ENCODE measurements at places on chromosomes 7 and 10.

- no peak for DNase-seq
These were observed 13.9 kb downstream of the LMTK2 start for GRCh38 chr7:98120559-98120958.

- DNase-seq = no peak
These were observed 24.2 kb downstream of the CCM2 start for GRCh38 chr7:45024126-45024744.

GRCh38 chr10:43966571-43966965 is 317.9 kb upstream of the ZNF32 start:
- DNase-seq = no peak

GRCh38 chr10:35890676-35891495 is 248.8 kb upstream of the FZD8 start:
- DNase-seq = no peak

GRCh38 chr7:92504563-92504962 is 23.8 kb downstream of the PEX1 start:
- DNase-seq = no peak

GRCh38 chr7:111743244-111743847 is 181.1 kb upstream of the IMMP2L start:
- DNase-seq = no peak

DNA sequence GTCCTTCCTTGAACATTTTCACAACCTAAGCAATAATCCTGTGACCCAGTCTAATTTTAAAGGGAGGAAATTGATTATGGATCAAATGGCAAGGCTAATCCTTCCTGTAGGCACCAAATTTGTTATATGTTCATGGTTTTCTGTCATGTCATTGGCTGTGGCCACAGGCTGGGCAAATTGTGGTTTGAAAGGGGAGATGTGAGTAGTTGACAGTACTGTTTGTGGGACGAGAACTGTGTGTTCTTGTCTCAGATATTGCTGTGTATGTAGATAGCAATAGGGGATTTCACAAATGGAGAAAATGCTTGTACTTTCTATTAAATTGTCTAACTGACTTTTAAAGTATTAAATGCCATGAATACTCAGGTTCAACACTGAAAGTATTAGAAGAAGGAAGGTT is 8.1 kb upstream of the PRKG1 start:
- no peak for DNase-seq

DNA sequence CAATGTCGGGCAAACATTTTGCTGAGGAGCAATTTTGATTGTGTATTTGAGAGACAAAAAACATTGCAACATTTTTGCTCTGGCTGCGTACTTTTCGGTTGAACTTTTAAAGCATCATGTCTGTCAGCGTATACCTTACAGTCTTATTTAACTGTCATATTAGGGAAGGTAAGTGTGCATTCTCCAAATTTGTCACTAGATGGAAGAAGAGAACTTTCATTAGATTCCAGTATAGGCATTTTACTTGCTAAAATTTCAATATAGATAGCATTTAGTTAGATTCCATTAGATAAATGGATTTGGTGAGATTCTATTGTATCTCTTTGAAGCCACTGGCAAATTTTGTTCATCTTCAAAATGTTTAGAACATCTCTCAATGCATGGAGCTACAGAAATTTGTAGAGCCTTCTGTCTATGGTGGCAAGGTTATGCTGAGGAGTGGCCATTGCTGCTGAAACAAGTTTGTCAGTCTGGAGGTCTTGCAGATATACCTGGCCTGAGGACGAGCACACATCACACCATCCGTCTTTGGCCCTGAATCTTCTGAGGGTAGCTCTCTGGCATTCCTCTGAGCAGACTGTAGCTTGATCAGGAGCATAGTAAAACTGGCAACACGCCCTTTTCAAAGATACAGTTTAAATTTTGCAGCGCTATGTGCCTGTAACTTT is 437.5 kb upstream of the MBL2 start:
- no peak for DNase-seq

- no peak for DNase-seq
These were observed 43.8 kb upstream of the ACSL5 start for GRCh38 chr10:112330162-112330561.

DNA sequence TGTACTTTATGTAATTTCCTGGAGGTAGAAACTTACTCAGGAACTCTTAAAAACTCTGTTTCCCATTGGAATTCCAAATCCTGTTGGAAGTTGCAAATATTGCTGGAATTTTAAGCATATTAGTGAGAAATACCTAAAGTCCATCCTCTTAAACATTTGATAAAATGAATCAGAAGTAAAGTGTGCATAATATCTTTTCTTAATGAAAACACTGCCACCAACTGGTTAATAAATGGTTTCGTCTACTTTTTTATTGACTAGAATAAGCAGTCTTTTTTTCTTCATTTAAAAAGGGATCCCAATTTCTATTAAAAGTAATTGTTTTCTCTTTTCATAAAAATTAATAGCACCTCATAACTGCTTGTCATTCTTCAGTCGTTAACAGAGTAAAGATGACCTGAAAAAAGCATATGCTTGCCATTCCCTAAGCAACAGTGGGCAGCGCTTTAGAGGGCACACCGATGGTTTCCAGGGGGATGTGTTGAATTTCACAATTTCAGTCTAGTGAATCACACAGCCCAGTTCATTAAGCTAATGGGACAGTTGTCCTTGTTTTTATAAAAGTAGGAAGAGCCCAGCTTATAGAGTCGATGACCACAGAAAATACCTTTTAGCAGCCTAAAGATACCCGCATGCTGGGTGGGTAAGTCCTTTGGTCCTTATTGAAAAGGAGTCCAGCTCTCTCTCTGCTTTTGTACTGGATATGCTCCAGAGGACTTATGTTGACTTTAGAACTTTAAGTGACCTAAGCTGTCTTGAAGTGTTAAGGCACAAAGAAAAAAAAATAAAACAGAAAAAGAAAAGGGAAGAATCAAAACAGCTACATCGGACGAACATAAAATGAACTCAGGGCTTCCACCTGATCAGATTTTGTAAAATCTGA is 28.5 kb downstream of the NPS start:
- DNase-seq = no peak

- DNase-seq = peak; percentile 22
These were observed 117.4 kb upstream of the PFKP start for GRCh38 chr10:2949948-2950354.

DNA sequence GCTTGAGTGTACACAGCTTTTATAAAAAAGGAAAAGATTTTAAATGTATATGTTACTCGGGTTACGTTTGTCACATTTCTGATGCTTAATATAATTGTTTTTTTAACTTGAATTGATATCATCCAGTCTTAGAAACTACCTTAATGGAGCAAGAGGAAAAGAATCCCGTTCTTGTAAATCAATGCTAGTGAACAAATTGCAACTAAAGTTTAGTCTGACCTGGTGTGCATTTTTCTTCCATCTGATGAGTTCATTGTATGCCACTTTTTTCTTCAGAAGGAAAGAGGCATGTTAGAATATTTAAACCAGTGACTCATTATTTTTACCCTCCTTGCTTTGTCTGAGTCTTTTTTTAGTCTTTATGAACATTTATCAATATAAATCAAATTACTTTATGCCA is 34.7 kb downstream of the NET1 start:
- DNase-seq = no peak

- DNase-seq = no peak
These were observed 13.5 kb upstream of the MGAM2 start for GRCh38 chr7:142098004-142098403.

DNA sequence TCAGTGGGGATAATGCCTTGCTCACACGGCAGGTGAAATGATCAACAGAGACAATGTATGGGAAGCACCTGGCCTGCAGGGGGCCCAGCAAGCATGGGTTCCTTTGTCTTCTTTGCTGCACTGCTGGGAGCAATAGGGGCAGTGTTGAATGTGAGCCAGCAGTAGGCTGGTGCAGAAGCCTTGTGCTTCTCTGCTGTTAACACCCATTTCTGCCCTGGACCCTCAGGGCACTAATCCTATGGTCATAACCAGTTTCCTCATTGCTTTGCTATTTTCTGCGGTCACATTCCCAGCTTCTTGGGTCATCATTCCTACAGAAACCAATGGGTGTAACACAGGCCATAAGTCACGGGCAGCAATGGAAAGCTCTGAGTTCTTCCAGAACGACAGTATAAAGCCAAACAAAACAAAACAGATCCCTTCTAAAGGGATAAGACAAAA is 10.9 kb upstream of the LGI1 start:
- no peak for DNase-seq

DNA sequence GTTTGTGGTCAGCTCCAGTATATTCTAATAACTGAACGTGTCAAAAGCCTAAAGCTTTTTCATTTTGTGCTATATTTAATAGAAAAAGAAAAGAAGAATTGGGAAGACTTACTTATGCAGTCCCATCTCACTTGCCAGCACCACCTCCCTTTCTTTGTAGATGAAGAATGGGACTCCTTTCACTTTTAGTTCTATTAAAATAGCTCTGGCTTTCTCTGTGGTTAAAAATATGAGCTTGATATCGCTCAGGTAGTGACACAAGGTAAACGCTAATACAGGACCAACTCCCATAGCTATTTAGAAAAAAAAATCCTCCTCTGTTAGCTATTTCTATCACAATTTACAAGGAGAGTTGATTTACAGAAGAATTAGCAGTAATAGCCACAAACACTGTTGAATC is 176.8 kb downstream of the PDE1C start:
- DNase-seq = no peak

- DNase-seq = no peak
These were observed 1128.7 kb downstream of the CNTNAP2 start for GRCh38 chr7:147245274-147245673.

DNA sequence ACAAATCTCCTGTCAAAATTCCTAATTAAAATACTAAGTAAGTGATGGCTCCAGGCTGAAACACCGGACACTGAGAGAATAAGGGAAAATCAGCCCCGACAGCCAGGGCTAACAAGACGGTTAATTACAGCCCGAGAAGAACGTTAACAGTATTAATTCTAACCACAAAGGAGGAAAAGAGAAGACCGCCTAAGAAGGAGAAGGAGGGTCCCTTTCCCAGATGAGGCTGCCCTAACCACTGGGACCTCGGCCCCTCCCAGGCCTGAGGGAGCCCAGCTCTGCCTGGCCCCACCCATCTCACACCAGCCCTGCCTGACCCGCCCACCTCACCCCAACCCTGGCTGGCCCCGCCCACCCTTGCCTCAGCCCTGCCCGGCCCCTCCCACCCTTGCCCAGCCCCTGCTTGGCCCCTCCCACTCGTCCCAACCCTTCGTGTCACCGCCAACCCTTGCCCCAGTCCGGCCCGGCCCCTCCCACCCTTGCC is 51.3 kb downstream of the PWWP2B start:
- DNase-seq = no peak

- no peak for DNase-seq
These were observed 299.1 kb downstream of the LHFPL3 start for GRCh38 chr7:104627516-104627915.

- no peak for DNase-seq
These were observed 182.2 kb downstream of the HTR7 start for GRCh38 chr10:90675621-90676020.

DNA sequence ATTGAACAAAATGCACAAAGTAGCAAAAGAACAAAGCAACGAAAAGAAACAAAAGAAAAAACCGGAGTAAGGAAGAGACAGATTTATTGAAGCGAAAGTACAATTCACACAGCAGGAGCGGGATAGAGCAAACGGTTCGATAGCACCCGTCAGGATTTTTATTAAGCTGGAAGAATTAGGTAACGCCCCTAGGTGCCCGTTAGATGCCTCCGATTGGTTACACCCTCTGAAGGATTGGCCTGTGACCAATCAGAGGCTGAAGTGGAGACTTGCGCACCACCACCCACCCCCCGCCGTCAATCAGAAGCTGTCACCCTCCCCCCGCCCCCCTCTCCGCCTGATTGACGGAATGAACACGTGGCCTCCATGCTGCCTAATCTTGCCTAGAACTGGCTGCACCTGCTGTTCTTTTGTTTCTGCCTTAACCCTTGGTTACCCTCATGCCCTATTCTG is 16.8 kb downstream of the OCM2 start:
- no peak for DNase-seq
